ENCODE measurements at places on chromosomes 16 and 17. TPM values are rescaled to one million over a fixed set of nuclear protein-coding genes. Genes with fewer than 3 reads are reported as not detected.

The SSTR5 gene
- total RNA-seq = not detected

- H3K4me1 ChIP-seq = peaks cover 9% of the 10 kb centered on the region
- H3K27ac ChIP-seq = no peak overlapping the region
- peaks cover 36% of the 10 kb centered on the region for H3K27me3 ChIP-seq
- no peaks in the 10 kb centered on the region for H3K36me3 ChIP-seq
- no peak overlapping the region for H3K4me3 ChIP-seq
- no peak for DNase-seq
Measured at GRCh38 chr16:66923247-66923731, 2.0 kb downstream of the RRAD start.

The TRPV3 gene
- 6.6 TPM for total RNA-seq

- H3K27me3 ChIP-seq = peaks cover 1% of the 10 kb centered on the region
- H3K36me3 ChIP-seq = no peaks in the 10 kb centered on the region
- no peak overlapping the region for H3K27ac ChIP-seq
- no peak for DNase-seq
- H3K4me1 ChIP-seq = no peaks in the 10 kb centered on the region
Measured at GRCh38 chr17:9728005-9728404, 63.4 kb downstream of the DHRS7C start.

GRCh38 chr17:83104577-83105505 lies 25.4 kb downstream of the METRNL start:
- peaks cover 24% of the 10 kb centered on the region for H3K27me3 ChIP-seq
- H3K27ac ChIP-seq = no peak overlapping the region
- no peaks in the 10 kb centered on the region for H3K36me3 ChIP-seq
- no peak for DNase-seq

GRCh38 chr16:89561884-89562599 lies 1.6 kb downstream of the RPL13 start:
- DNase-seq = no peak
- H3K4me1 ChIP-seq = peaks cover 57% of the 10 kb centered on the region
- H3K36me3 ChIP-seq = peaks cover 52% of the 10 kb centered on the region
- peak overlapping the region; percentile 96 for H3K4me3 ChIP-seq
- H3K27me3 ChIP-seq = no peaks in the 10 kb centered on the region
- peak overlapping the region; percentile 81 for H3K27ac ChIP-seq

- peak overlapping the region; percentile 89 for H3K27ac ChIP-seq
- H3K4me1 ChIP-seq = peaks cover 49% of the 10 kb centered on the region
- no peak for DNase-seq
Measured at GRCh38 chr16:81715358-81716196, 63.5 kb upstream of the PLCG2 start.

GRCh38 chr17:72974605-72975232 lies 117.8 kb downstream of the SLC39A11 start:
- no peaks in the 10 kb centered on the region for H3K36me3 ChIP-seq
- H3K27ac ChIP-seq = no peak overlapping the region
- H3K27me3 ChIP-seq = no peaks in the 10 kb centered on the region
- H3K4me3 ChIP-seq = no peak overlapping the region

GRCh38 chr16:64238571-64238970 lies 883.3 kb downstream of the CDH11 start:
- H3K4me1 ChIP-seq = no peaks in the 10 kb centered on the region
- no peak overlapping the region for H3K4me3 ChIP-seq
- H3K27ac ChIP-seq = no peak overlapping the region
- H3K27me3 ChIP-seq = no peaks in the 10 kb centered on the region
- H3K36me3 ChIP-seq = no peaks in the 10 kb centered on the region
- DNase-seq = no peak

- no peaks in the 10 kb centered on the region for H3K36me3 ChIP-seq
- H3K4me1 ChIP-seq = peaks cover 3% of the 10 kb centered on the region
- no peak overlapping the region for H3K4me3 ChIP-seq
- peaks cover 2% of the 10 kb centered on the region for H3K27me3 ChIP-seq
- no peak for DNase-seq
- no peak overlapping the region for H3K27ac ChIP-seq
Measured at GRCh38 chr17:10777890-10778289, 26.0 kb downstream of the TMEM238L start.

DNA sequence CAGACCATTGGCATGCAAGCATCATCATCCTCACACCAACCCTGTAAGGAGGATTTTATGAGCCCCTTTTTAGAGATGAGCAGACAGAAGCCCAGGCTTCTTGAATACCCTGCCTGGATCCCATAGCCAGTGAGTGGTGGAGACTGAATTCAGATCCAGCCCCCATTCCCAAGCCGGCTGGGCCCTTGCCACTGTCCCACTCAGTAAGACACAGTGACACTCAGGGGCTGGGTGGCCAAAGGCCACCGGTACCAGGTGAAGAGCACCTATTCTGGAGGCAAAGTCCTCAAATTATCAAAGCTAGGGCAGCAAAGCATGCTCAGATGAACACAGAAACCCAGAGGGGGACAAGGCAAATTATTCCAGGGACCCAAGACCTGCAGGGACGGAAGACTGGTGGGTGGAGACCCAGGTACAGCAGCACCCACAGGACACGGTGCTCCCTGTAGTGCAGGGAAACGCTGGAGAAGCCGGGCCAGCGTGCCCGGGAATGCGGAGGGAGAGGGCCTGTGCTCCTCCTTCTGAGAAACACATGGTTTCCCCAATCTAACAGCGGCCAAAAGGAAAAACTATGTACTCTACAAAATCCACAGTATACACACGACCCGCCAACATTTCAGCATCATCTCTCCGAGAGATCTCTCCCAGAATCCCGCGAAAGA lies 33.2 kb upstream of the CRHR1 start:
- no peak overlapping the region for H3K27ac ChIP-seq
- DNase-seq = no peak
- no peaks in the 10 kb centered on the region for H3K4me1 ChIP-seq
- peaks cover 29% of the 10 kb centered on the region for H3K27me3 ChIP-seq
- no peaks in the 10 kb centered on the region for H3K36me3 ChIP-seq
- H3K4me3 ChIP-seq = no peak overlapping the region

GRCh38 chr17:32492264-32492589 lies 5.4 kb downstream of the CDK5R1 start:
- peak overlapping the region; percentile 67 for H3K4me3 ChIP-seq
- H3K27ac ChIP-seq = peak overlapping the region; percentile 85
- peaks cover 78% of the 10 kb centered on the region for H3K4me1 ChIP-seq
- peaks cover 31% of the 10 kb centered on the region for H3K36me3 ChIP-seq

The MRPL27 gene
- 49.2 TPM for total RNA-seq

GRCh38 chr16:19196871-19197270 lies 28.8 kb downstream of the SYT17 start:
- peaks cover 19% of the 10 kb centered on the region for H3K36me3 ChIP-seq
- H3K4me3 ChIP-seq = no peak overlapping the region
- no peak for DNase-seq
- no peaks in the 10 kb centered on the region for H3K27me3 ChIP-seq
- H3K27ac ChIP-seq = no peak overlapping the region

GRCh38 chr16:84048270-84048669 lies 5.7 kb upstream of the SLC38A8 start:
- H3K36me3 ChIP-seq = peaks cover 41% of the 10 kb centered on the region
- peaks cover 15% of the 10 kb centered on the region for H3K27me3 ChIP-seq
- DNase-seq = no peak
- no peaks in the 10 kb centered on the region for H3K4me1 ChIP-seq
- H3K4me3 ChIP-seq = no peak overlapping the region
- no peak overlapping the region for H3K27ac ChIP-seq

GRCh38 chr16:65069766-65070165 lies 52.1 kb downstream of the CDH11 start:
- H3K4me1 ChIP-seq = no peaks in the 10 kb centered on the region
- H3K4me3 ChIP-seq = no peak overlapping the region
- H3K27me3 ChIP-seq = no peaks in the 10 kb centered on the region
- no peak overlapping the region for H3K27ac ChIP-seq
- H3K36me3 ChIP-seq = no peaks in the 10 kb centered on the region
- DNase-seq = no peak

The CNGB1 gene
- not detected for total RNA-seq

DNA sequence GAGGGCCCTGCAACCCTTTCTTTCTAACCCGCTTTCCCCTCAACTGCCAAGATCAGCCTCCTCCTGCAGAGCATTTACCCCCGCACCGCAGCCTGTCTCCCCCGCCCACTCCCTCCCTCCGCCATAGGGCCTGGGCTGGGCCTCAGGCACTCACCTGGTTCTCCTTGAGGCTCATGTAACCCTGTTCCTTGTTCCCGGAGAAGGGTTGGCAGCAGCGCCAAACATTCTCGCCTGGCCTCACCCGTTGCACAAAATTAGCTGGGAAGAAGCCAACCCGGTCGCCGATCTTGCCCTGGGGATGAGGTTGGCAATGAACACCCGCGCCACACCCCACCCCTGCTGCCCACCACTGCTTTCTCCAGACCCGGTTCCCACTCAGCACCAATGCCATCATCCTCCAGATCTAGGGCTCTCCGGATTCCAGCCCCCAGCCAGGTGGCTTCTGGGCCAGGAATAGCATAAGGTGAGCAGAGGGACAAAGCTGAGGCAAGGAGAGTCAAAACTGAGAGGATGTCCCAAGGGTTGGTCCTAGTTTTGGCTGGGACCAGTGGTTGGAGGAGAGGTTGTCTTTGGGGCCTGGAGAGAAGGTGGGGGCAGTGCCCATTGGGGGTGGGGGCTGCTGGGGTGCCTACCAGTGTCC lies 12.8 kb downstream of the STAC2 start:
- H3K36me3 ChIP-seq = no peaks in the 10 kb centered on the region
- H3K4me3 ChIP-seq = no peak overlapping the region
- no peak overlapping the region for H3K27ac ChIP-seq
- H3K27me3 ChIP-seq = peaks cover 32% of the 10 kb centered on the region

- peaks cover 9% of the 10 kb centered on the region for H3K4me1 ChIP-seq
- no peak overlapping the region for H3K4me3 ChIP-seq
- H3K36me3 ChIP-seq = no peaks in the 10 kb centered on the region
- H3K27ac ChIP-seq = no peak overlapping the region
Measured at GRCh38 chr17:43327834-43328420, 70.9 kb upstream of the ARL4D start.

The TPSG1 gene
- not detected for total RNA-seq

The RUNDC3A gene
- 0.17 TPM for total RNA-seq

GRCh38 chr16:76970087-76970744 lies 220.8 kb upstream of the MON1B start:
- H3K27me3 ChIP-seq = no peaks in the 10 kb centered on the region
- H3K36me3 ChIP-seq = no peaks in the 10 kb centered on the region
- H3K27ac ChIP-seq = no peak overlapping the region
- H3K4me1 ChIP-seq = no peaks in the 10 kb centered on the region
- DNase-seq = no peak
- no peak overlapping the region for H3K4me3 ChIP-seq

- no peak overlapping the region for H3K27ac ChIP-seq
- no peaks in the 10 kb centered on the region for H3K27me3 ChIP-seq
- no peak for DNase-seq
Measured at GRCh38 chr17:82110298-82110697, 12.3 kb upstream of the FASN start.

Measured in activated B cell treated with CpG ODN at 0.5 μM for 24 hours (primary cell).